ENCODE measurements at places on chromosomes 1 and 21.

DNA sequence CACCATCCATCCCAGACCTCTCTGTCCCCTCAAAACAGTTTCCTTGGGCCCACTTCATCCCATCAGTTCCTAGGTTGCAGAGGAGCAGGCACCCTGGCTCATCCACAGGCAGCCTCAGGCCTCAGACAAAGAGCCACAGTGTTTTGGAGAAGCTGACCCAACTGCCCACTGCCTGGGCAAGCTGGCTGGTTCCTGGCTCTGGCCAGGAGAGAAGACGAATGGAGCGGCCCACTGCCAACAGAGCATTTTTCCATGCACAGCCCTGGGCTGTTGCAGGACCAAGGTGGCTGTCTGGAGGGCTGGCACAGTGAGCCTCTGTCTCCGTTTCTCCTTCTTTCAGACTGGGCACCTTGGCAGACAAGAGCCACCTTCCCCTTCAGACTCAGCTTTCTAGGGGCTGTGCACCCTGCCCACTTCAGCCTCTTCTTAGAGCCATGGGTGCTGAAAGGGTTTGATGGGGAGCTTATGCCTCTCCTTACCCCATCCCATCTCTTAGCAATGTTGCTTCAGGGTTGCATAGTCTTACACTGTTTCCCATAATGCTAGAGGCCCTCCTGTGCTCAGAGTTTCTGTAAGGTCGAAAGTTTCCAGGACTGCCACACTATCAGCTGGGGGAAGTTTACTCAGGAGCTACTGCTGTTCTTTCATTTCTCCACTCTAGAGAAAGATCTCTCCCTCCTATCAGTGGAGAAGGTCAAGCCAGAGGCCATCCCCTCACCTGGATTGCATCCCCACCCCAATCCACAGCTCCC lies 973 bp downstream of the FMOD start:
- no peak for DNase-seq

DNA sequence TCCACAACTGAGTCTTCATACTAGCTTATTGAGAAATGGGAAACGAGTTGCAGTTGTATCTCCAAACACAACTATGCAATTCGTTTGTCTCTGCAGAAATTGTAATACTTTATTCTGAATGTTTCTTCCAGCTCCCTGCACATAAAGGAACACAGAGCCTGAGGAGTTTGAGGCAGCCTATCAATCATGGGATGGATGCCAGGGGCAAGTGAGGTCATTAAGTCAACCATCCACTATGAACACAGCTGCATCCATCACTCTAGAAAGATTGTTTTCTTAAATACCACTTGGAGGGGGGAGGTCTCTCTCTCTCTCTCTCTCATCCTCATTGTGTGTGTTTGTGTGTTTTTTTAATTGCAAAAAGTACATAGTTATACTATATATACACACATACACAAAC lies 2.9 kb upstream of the PSMB2 start:
- no peak for DNase-seq

GRCh38 chr21:31398574-31398973 lies 54.5 kb upstream of the TIAM1 start:
- no peak for DNase-seq

GRCh38 chr1:184075055-184076029 lies 23.8 kb downstream of the TSEN15 start:
- no peak for DNase-seq

DNA sequence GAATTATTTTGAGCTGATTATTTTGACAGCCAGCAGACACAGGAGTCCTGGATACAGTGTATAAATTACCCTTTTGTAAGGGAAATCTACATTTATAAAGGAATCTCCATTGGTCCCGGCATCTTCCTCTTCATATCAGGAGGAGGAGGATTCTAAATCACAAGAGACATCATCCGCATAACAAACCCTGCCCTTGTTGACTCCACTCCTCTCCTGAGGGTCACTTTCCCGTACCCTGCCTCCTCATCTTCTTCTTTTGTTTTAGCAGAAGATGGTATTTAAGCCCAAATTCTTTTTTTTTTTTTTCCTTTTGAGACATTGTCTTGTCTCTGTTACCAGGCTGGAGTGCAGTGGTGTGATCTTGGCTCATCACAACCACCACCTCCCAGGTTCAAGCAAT lies 14.6 kb upstream of the PKNOX1 start:
- no peak for DNase-seq

DNA sequence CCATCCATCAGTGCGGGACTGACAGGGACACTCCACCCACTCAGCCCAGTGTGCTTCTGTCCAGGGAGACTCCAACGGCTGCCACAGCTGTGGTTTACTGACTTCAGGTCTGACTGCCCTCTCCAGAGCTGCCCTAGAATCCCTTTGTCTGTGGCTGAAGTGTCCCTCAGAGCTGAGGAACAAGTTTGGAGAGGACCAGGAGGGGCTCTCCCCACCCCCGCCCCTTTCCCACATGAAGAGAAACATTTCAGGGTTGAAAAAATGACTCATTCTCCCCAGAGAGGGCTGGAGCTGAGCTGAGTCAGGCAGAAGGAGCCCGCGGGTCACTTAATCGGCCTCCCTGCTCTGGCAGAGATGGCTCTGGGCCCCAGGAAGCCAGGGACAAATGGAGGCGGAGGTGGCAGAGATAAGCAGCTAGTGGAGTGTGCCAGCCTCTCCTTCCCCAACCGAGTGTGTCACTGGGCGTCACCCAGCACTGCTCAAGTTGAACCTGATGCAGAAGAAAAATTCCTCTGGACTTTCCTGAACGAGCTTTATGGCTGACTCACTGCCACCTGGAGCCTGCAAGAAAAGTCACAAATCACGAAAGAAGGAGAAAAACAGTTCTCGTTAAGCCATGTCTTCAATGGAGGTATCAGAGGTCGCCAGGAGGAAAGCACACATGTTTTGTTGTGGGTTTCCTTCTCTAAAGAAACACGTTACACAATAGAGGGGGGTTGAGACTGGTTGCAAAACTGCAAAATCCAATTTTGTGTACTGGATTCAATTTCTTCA lies 34.3 kb upstream of the ECE1 start:
- peak; percentile 41 for DNase-seq

DNA sequence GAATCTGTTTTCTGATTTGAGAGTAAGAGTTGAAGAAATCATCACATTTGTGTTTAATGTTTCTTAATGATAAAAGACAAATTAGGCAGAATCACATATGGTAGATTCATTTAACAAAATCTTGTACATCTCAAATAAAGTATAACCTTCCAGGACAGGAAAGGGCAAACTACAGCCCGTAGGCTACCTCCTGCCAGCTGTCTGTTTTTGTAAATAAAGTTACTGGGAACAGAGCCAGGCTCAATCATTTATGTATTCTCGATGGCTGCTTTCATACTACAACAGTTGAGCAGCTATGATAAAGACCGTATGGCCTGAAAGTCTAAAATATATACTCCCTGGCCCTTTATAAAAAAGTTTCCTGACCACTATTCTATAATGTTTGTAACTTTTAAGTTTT lies 204.1 kb downstream of the COL24A1 start:
- DNase-seq: no peak

GRCh38 chr1:168223261-168223660 lies 2.5 kb upstream of the SFT2D2 start:
- no peak for DNase-seq

DNA sequence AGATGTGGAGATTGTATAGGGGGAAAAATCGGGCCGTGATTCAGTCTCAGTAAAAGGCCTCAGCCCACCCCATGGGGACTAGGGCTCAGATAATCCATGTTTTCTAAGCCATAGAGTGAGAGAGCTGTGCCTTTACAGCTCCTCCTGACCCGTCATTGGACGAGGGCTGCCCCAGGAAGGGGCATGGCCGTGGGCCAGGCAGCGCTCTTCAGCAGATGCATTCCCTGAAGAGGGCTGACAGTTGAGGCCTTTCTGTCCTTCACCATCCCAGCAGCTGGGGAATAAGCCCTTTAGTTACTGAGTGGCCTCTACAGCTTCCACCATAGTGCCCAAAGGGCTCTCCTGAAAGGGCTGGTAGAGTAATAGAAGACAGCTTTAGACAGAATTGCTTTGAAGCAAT lies 57.2 kb downstream of the ST3GAL3 start:
- no peak for DNase-seq

- no peak for DNase-seq
These were observed 467.5 kb upstream of the CXADR start for GRCh38 chr21:17045214-17045853.
